KG1 (cell line): ENCODE measurements at places on chromosomes 4 and X.

- DNase-seq: no peak
These were observed 35.7 kb upstream of the BMP15 start for GRCh38 chrX:50874876-50875275.

GRCh38 chr4:16544251-16544721, 318.0 kb upstream of the TAPT1 start:
- DNase-seq: no peak

DNA sequence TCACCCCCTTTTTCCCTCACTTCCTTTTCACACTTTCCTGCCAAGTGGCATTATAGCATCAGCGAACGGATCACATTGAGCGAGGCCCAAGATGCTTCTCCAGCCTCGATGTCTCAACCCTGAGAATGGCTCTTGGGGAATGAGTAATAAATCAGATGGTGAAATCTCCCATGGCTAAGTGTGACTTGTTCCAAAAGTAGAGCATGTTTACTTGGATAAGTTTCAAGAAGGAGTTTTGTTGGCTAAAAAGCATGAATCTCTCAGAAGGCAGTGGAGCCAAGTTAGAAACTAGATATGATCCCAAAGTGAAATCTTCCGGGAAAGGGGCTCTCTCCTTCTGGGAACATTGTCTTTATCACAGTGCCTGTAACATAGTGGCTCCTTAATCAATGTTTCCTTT, 316.3 kb downstream of the CAMK2D start:
- no peak for DNase-seq

GRCh38 chrX:130228871-130229270, 39.8 kb downstream of the ZNF280C start:
- no peak for DNase-seq

DNA sequence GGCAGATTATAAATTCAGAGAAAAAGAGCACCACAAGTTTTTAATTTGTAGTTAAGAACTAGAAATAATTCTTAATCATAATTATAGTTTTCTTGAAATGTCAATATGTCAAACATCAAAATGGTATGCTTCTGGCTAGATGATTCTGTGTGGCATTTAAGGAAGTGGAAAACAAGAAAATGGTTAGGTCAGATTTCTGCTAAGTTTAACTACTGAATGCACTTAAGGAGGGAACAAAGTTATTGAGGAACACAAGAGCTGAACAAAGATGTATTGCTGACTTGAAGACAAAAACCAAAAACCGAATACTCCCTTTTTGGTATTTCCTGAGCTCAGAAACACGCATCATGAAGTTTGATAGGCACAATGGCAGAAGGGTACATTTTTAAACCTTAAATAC, 58.7 kb upstream of the GPR34 start:
- no peak for DNase-seq

- no peak for DNase-seq
These were observed 4.3 kb downstream of the SOWAHD start for GRCh38 chrX:119762718-119763117.
